ENCODE measurements at places on chromosomes 6 and 20.

GRCh38 chr6:31397901-31398525, 5.4 kb upstream of the MICA start:
- no peak for DNase-seq

DNA sequence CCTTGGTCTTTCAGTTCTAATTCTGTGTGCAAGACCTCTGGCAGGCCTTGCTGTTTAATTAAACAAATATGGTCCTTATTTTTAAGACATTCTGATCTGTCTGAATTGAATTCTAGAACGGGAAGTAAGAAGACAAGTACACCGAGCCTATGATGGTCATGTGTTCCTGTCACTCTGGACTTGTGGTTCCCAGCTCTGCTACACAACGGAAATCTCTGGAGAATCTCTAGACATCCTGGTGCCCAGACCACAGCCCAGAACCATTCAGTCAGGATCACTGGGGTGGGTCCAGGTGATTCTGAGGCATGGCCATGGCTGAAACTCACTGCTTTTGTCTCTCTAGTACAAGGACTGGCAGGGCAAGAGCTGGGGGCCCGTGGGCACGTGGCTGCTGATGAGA, 15.9 kb upstream of the KCNK16 start:
- no peak for DNase-seq

GRCh38 chr6:84728602-84729001, 35.8 kb downstream of the TBX18 start:
- no peak for DNase-seq

DNA sequence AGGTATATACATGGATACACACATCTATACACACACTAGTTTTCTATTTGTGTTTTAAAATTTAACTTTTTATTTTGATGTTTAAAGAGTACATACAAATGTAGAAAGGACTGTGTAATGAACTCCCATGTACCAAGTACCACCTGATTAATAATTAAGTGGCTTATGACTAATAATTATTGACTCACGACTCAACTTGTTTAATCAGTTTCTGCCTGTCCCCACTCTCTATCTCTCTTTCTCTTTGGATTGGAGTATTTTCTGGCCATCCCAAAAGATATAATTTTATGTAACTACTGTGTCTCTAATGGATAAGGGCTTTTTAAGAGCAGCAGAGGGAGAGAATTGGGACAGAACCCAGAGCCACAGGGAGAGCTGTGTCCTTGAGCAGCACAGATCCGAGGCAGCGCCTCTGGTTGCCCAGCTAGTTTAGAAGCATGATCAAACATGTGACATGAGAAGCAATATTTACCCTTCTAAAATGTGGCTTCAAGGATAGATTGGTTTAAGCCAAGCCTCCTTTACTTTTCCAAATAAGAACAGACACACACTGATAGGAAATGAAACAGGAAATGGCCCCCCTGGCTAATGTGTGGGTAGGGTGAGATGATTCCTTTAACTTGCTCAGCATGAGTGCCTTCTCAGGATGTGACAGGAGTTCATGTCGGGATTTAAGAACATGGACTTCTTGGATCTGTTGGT, 81.0 kb downstream of the ERMARD start:
- DNase-seq = no peak

DNA sequence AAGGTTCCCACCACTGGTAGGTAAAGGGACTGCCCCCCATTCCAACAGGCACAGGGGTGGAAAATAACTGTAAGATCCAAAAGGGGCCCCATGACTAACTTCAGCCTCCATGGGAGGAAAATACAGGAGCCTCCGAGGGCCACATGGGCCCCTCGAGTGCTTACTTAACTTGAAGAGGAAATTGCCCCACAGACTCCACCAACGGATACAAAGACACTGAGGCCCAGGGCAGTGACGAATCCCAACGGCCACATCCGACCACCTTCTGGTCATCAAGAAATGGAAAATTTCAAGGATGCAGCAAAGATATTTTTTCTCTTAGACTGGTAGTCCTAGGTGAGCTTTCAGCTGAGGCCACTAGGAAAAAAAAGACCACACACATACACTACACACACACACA, 116.0 kb upstream of the MRPS10 start:
- no peak for DNase-seq

DNA sequence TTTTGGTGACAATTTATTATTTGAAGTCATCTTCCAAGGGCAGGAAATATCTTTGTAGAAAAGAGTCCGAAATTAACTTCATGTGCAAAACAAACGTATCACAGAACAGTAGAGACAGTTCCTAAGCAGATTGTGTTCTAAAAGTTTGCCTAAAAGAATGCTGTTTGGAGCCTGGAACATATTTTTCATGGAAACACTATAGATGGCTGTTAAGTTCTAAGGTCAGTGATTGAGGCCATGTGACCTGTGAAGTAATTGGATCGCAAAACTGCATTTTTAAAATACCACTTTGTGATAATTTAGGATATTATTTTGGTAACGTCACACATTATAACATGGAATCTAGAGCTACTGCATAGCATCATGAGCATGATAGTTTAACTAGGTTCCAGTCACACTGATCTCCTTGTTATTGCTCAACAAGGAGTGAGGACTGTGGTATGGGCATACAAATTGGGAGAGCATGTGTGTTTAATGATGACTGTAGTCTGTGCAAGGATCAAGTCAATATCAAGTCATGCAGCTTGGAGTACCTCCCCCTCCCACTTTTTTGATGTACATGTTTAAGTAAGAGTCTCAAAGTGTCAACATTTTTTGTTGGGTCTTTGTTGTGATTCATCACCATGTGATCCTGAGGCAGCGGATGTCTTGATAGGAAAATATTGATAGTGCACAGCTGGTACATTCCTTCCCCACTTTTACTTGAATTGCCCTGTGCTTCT, 609.3 kb upstream of the CITED2 start:
- DNase-seq = no peak

GRCh38 chr6:3280091-3280490, 21.3 kb downstream of the PSMG4 start:
- no peak for DNase-seq

All from stimulated activated CD4-positive, alpha-beta T cell treated with anti-CD3 and anti-CD28 coated beads, TNF-alpha, amount 100 ng/mL, for 48 hours (primary cell).